ENCODE measurements at places on chromosomes 3 and 15.

- no peak for DNase-seq
Observed at GRCh38 chr3:94968519-94968918, 905.7 kb downstream of the NSUN3 start.

- no peak for DNase-seq
Observed at GRCh38 chr3:9512456-9513045, 41.1 kb downstream of the LHFPL4 start.

DNA sequence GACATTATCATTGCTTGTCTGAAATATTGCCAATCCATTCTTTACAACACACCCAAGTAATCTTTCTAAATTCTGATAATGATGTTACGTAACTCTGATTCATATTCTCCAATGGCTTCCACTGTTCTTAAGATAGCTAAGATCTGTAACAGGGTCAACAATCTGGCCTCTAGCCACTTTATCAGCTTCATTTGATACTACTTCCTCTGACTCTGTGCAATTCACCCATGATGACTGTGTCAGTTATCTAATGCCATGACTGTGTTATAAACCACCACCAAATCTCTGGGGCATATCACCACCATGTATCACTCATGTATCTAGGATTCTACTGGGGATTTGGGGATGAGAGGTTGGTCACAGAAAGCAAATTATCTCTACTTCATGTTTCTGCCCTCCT, 44.0 kb downstream of the CD200 start:
- no peak for DNase-seq

GRCh38 chr15:47820057-47820746, 102.9 kb downstream of the SEMA6D start:
- no peak for DNase-seq

DNA sequence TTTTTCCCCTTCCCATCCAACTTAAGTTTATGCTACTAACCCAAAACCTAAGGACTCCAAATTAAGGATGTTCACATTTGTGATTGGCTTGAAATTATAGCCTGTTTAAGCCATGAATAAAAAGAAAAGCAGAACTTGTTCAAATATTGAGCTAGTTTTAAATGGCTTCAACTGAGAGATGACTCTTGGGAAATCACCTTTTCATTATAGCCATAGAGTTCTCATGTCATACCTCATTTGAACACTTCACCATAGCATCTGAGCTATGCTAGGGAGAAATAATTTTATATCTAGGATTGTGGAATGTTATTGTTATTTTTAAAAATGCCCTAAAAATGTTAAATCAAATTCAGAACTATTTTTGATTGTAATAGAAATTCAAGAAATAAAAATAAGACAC, 409.2 kb upstream of the RARB start:
- DNase-seq: no peak

DNA sequence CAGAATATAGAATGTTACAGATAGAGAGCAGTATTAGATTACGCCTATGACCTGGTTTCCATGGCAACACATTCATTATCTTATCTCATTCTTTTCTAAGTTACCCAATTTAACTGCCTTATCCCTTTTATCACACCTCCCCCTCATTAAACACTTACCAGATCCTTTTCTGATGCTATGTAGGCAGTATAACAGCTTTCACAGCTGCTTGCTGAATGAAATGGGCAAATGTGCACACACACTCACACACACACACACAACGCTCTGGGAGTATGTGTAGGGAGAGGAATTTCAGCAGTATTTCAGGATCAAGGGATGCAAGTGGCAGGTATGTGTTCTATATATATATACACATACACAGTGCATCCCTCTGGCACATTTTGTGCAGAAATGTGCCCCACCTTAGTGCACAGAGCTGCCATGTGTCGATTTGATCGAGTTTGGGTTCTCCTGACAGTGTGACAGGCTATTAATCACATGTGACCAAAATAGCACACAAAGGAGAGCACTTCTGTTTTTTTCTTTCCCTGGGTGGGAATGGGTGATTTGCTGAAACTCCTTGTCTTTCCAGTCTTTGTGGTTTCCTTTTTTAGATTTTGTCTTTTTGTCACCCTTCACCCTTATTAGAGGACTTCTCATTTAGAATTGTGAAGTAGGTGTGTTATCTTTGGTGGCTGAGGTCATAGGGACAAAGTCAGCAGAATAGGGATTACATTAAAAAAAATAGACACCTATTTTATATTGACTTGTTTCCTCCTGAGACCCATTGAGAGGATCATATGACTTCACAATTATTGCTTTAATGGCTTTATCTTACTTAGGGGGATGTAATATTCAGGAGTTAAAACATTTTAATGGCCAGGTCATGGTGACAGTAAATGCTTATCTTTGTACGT, 553.7 kb downstream of the PDCD6IP start:
- no peak for DNase-seq
